Stimulated activated CD4-positive, alpha-beta T cell treated with anti-CD3 and anti-CD28 coated beads, Interleukin-1b, Interleukin-23, amount 100 ng/mL, for 1 hour (primary cell): ENCODE measurements at places on chromosomes 2 and 18.

DNA sequence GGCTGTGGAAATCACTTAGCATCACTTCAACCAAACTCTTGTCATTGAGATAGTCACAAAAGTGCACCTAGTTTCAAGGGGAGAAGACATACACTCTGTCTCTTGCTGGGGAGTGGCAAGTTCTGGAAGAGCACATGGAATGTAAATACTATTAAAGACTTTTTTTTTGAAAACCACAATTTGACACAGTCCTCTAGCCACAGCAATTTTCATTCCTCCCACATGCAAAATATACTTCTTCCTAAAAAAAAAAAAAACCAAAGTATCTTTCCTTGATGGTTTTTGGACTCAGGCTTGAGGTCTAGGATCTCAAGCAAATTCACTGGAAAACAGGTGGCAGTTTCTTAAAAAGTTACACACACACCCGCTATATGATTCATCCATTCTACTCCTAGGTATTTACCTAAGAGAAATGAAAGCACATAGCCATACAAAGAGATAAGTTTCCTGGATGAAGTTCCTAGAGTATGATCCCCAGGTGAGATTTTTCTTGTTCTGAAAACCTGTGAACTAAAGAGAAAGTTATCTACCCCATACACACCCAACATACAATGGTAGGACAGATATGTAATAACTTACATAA lies 295.8 kb downstream of the SP3 start:
- no peak for DNase-seq

DNA sequence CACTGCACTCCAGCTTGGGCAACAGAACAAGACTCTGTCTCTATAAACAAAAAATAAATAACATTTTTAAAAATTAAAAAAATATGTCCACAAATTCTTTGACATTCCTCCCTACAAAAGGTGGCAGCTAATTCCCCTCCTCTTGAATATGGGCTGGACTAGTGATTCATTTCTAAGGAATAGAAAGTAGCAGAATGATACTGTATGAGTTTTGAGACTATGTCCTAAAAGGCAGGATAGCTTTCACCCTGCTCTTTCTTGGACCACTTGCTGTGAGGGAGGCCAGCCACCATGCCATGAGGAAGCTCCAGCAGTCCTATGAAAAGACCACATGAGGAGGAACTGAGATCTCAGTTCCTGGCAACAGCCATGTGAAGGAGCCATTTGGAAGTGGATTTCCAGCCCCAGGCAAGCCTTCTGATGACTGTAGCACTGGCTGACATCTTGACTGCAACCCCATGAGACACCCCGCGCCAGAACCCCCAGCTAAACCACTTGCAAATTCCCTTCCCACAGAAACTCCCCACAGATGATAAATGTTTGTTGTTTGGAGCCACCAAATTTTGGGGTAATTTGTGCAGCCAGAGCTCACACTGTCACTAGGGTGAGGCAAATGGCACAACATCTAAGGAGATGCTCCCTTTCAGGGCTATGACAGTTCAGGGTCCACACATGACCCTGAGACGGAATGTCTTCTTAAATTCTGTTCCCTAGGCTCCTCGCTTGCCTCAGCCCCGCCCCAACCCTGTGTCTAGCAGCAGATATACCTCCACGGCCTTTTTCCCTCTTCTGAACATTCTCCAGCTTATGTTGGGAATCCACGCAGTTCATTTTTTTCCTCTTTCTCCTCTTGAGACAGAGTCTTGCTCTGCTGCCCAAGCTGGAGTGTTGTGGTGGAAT lies 17.1 kb upstream of the ATOH8 start:
- DNase-seq: no peak

DNA sequence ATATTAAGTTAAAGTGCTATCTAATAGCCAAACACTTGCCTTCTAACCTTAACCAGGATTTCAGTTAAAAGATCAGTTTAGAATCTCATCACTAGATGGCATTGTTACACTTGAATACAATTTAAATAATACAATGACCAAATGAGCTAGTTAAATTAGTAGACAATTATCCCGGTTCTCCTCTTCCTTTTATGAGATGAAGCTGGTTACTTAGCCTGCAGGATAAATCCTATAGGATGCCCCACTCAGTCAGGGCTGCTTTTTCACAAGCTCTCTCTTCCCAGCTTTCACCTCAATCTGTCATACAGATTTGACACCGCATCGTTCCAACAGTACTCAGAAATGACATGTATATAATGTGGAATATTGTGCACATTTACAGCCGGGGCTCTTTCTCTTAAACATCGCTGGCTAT lies 678.8 kb downstream of the KCNJ3 start:
- no peak for DNase-seq

DNA sequence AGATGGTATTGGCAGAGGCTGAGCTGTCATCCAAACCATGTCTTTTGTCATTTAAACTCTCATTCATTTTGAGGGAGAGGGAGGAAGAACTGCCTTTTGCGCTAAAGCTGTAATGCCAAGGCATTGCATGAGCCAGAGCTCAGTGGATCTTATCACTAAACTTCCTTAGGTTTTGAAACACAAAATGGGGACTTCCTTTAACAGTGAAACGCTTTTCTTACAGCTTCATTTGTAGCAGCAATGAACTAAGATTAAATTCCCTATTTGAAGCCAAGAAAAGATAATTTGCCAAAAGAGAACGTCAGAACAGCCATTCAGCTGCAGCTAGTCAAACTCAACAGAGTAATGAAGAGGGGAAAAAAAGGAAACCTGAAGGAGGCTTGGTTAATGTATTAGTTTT lies 143.5 kb upstream of the MMADHC start:
- no peak for DNase-seq

DNA sequence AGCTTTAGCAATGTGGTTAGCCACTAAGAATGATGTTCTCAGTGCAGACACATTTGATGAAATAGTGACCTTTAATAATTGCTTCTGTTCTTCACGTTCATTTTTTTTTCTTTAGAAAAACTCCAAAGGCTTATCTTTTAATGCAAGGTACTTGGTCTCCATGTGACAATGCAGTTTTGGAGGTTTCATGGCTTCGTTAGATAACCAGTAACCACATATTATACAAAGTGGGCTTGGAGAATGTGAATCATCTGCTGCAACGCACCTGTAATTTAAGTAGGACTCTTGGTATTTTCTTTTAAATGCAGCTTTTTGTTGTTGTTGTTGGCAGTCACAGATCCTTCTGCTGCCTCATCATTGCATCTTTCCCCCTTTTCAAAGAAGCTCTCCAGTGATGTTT lies 1606.3 kb downstream of the SUCLG1 start:
- DNase-seq: no peak
